ENCODE measurements at places on chromosomes 4 and X.

GRCh38 chr4:16090096-16090705, 6.4 kb upstream of the PROM1 start:
- DNase-seq: no peak

GRCh38 chrX:148389629-148390028, 110.8 kb upstream of the AFF2 start:
- DNase-seq: no peak

- DNase-seq: no peak
These were observed 48.6 kb upstream of the DCX start for GRCh38 chrX:111460607-111461006.

GRCh38 chr4:147312376-147313046, 168.4 kb upstream of the EDNRA start:
- DNase-seq: no peak
